Forelimb muscle (tissue), 1 donor: ENCODE measurements at places on chromosomes 4 and X. TPM values are rescaled to one million over a fixed set of nuclear protein-coding genes. Genes with fewer than 3 reads are reported as not detected.

DNA sequence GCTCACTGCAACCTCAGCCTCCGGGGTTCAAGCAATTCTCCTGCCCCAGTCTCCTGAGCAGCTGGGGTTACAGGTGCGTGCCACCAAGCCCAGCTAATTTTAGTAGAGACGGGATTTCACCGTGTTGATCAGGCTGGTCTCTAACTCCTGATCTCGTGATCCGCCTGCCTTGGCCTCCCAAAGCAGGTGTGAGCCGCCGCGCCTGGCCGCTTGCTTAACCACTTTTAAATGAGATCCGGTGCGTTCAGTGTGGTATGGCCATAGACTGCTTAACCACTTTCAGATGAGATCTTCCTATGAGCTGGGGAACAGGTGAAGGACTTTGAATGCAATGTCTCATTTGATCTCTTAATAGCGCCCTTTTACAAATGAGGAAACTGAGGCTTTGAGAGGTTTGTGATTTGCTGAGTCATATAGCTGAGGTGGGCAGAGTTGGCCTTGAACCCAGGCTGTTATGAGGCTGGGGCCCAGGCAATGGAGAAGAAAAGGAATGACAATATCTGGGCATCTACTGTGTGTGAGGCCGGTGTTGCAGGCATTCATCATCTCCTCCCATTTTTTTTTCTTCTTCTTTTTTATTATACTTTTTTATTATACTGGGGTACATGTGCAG, 41.9 kb upstream of the NSG1 start:
- no peak for DNase-seq

- no peak for DNase-seq
These were observed 258.6 kb downstream of the FAT4 start for GRCh38 chr4:125573368-125573767.

The ASMT gene
- not detected for polyA plus RNA-seq

DNA sequence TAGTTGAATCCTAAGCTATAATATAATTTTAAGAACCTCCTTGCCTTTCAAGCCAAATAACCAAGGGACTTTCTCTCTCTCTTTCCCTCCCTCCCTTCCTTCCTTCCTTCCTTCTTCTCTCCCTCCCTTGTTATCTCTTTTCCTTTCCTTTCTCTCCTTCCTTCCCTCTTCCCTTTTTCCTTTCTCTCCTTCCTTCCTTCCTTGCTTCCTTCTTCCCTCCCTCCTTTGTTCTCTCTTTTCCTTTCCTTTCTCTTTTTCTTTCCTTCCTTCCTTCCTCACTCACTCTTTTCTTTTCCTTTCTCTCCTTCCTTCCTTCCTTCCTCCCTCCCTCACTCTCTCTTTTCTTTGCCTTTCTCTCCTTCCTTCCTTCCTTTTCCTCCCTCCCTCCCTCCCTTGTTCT, 42.4 kb downstream of the PDGFRA start:
- no peak for DNase-seq

GRCh38 chr4:139635966-139636365, 29.7 kb upstream of the MGST2 start:
- no peak for DNase-seq

DNA sequence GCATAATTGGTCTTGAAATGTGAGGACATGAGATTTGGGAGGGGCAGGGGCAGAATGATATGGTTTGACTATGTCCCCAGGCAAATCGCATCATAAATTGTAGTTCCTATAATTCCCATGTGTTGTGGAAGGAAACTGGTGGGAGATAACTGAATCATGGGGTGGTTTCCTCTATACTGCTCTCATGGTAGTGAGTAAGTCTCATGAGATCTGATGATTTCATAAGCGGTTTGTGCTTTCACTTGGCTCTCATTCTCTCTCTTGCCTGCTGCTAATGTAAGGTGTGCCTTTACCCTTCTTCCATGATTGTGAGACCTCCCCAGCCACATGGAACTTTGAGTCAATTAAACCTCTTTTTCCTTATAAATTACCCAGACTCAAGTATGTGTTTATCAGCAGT, 2595.9 kb downstream of the PCDH7 start:
- no peak for DNase-seq

The MID1 gene
- polyA plus RNA-seq, result 22.2 TPM

DNA sequence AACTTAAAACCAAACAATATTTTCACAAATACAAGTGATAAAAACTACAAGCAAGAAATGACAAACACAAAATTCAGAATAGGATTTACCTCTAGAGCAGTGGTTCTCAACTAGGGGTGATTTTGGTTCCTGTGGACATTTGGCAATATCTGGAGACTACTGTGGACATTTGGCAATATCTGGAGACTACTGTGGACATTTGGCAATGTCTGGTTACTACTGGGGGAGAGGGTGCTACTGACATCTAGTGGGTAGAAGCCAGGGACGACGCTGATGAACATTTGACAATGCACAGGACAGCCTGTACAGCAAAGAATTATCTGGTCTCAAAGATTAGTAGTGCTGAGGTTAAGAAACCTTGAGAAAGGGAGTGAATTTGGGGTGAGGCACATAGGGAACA, 169.8 kb downstream of the CLCN4 start:
- DNase-seq, result no peak

DNA sequence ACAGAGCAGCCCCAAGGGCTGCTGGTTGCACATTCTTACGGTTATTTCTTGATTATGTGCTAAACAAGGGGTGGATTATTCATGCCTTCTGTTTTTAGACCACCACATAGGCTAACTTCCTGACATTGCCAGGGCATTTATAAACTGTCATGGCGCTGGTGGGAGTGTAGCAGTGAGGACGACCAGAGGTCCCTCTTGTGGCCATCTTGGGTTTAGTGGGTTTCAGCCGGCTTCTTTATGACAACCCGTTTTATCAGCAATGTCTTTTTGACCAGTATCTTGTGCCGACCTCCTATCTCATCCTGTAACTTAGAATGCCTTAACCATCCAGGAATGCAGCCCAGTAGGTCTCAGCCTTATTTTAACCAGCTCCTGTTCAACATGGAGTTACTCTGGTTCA, 212.4 kb upstream of the GRID2 start:
- DNase-seq, result no peak

GRCh38 chrX:53684415-53685192, 1.9 kb downstream of the HUWE1 start:
- DNase-seq, result no peak

DNA sequence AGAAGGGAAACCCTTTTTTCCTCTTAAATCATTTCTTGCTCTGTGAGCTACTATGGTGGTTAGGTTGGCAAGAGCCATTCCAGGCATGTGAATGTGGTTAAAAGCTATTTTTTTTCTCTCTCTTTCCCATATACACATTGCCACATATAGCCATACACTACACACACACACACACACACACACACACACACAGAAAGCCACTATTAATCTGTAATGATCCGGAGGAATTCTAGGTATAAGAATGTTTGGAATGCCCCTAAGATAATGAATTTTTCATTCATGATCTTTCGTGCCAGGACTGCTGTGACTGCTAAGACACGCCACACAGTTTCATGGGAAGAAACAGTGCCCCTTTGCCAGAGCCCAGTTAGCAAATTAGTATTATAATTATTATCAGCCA, 21.8 kb upstream of the TLL1 start:
- DNase-seq, result no peak
